ENCODE measurements at places on chromosomes 1 and 21.

- DNase-seq, result no peak
Observed at GRCh38 chr21:17671733-17672132, 59.0 kb upstream of the BTG3 start.

DNA sequence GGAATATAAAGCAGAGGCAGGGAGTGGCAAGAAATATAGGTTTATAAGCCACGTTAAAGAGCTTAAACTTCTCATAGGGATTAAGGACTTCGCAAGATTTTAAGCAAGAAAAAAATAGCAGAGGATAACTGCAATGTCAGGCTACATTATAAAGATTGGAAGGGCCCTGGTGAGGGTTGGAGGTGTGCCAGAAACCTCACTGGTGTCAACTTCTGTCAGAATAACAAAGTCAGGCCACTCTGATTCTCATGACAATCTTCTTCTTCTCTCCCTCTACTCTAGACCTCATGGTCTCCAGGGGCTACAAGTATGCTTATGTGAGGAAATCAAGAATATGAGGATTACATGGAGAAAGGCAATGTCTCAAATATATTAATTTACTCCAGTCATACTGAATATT, 32.6 kb upstream of the FMO2 start:
- no peak for DNase-seq

GRCh38 chr1:62308606-62309005, 10.6 kb downstream of the KANK4 start:
- no peak for DNase-seq

DNA sequence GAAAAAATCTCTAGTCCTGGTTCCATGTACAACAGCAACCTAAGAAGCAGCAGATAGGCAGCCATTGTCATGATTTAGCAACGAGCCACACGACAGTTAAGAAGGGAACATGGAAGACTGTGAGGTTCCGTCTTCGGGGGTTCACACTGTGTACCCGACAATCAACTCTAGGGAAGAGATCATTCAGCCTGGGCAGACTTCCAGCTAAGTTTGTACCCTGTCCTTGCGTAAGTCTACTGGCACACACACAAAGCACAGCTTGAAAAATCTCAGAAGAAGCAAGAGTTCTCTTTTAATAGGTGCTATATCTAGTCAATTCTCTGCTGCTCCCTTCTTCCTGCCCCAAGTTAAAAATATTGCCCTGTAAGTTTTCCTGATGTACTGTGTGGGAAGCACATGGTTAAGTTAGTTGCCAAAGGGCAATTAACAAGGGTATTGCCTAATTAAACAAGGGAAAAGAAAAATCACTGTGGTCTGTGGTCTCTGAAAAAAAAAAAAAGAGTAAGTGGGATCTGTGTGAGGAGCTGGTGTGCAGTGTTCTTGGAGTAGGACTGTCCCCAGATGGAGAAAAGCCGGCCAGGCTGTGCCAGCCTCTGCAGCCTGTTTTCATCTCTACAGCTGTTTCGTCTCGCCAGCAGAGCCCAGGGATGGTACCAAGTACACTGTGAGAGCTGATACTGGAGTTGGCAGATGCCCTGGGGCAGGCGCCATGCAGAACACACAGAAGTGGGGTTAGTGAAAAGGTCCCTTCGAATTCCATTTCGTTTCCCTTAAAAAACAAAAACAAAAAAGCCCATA, 6.4 kb upstream of the MYBPHL start:
- no peak for DNase-seq

GRCh38 chr1:204323887-204324286, 35.8 kb downstream of the PLEKHA6 start:
- no peak for DNase-seq

- peak; percentile 38 for DNase-seq
Observed at GRCh38 chr1:6148497-6149241, 31.5 kb downstream of the CHD5 start.

GRCh38 chr1:233608988-233609387, 4.9 kb upstream of the KCNK1 start:
- no peak for DNase-seq

Data from CD4-positive, alpha-beta T cell treated with Interleukin-4 for 4 hours (primary cell).